ENCODE measurements at places on chromosomes 16 and 17.

DNA sequence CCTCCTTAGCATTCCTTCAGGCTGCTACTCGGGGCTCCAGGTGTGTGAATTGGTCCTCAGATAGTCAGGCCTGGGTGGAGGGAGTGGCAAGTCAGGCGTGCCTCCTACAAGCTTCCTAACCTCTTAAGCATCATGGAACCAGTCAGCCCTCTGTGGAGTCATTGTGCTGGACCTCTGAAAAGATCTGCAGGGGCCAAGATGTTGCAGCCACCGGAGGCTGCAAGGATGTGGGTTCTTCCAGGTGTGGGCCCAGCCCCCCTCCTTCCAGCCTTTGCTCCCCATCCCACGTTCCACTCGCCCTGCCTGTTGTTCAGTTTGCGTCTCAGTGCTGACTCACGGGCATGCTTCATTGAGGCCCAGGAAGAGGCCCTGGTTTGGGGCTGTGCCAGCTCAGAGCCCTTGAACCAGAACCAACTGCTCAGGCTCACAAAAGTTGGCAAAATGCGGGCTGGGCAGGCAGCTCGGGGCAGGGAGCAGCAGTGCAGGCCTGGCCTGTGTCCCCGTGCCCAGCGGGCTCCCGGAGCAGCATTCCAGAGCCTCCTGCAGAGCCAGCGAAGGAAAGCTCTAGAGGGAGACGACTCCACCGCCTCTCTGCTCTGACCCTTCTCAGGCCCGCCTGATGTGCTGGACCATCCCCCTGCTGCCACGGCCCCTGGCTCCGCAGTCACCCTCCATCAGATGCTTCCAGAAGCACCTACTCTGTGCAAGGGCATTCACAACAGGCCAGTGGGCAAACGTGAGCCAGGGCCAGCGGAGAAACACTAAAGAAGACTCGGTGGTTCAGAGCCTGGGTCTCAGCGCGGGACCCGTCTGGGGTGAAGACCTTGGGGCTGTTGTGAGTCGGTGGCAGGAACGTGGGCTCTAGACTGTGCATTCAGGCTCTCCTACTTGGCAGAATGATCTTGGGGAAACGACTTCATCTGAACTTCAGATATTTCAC, 7.5 kb downstream of the LDHD start:
- DNase-seq, result peak; percentile 57

DNA sequence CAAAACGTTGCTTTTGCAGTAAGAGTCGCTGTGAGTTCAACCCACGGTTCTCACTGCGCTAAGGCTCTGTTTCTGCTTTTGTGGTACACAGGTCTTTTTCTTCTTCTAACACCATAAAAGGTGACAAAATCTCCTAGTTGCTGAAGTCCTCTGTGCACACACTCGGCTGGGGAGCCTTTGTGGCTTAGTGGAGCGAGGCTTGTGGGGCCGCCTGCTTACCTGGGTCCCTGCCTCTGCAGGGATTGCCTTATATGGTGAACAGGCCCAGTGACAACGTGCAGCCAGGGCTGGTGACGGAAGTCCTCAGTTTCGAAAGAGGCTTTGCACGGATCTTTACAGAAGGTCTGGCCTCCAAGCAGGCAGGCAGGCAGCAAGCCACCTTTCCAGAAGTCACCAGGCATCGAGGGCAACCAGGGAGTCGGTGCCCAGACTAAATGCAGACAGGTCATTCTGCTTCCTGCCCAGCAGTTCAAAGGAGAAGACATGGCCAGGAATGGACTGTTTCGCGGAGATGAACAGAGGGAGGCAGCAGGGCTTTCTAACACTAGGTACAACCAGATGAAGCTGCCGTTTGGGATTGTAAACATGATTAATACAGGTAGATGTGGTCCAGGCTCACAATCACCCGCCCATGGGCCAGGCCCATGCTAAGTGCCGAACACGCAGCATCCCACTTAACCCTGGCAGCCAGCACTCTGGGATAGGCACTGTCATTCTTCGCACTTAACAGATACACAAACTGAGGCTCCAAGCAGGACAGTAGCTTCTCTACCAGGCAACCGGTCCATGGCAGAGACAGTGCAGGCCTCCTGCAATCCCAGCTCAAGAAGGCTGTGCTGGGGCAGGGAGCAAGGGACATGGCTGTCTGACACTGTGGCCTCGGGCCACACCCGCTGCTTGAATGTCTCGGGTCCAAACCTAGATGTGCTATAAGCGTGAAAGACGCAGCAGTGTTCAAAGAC, 10.7 kb upstream of the MEAK7 start:
- no peak for DNase-seq

DNA sequence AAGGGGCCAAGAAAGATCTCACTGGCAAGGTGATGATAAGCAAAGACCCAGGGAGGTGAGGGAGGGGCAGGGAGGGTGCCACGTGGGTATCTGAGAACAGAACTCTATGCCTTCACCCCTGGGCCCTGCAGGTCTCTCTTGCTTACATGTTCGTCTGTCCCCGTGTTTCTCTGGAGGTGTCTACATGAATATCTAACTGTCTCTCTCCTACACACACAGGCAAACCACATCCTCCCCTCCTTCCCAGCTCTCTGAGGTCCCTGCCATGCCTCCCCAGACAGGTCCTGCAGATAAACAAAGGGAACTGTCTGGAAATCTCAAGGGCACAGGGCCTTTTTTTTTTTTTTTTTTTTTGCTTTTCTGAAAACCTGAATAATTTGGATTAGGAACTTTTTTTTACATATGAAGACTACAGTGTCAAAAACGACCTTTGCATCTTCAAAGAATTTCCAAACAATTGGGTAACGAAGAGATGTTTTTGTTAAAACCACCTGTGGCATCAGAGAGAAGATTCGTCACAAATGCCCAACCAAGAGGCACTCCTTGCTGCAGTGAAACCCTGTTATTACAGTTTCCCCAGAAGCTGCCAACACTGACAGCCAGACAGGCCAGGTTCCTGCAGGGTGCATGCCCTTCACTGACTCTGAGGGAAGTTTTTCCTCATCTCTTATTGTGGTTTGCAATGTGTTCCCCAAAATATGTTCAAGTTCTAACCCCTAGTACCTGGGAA, 17.8 kb downstream of the PLLP start:
- no peak for DNase-seq

- DNase-seq, result no peak
Measured at GRCh38 chr17:49646391-49647255, 31.3 kb downstream of the SPOP start.

- DNase-seq, result peak; percentile 45
Measured at GRCh38 chr16:539901-540530, 12.5 kb downstream of the CAPN15 start.

GRCh38 chr16:31507617-31507928, 618 bp downstream of the RUSF1 start:
- no peak for DNase-seq

- DNase-seq, result no peak
Measured at GRCh38 chr17:15660077-15660476, 24.0 kb downstream of the TRIM16 start.

DNA sequence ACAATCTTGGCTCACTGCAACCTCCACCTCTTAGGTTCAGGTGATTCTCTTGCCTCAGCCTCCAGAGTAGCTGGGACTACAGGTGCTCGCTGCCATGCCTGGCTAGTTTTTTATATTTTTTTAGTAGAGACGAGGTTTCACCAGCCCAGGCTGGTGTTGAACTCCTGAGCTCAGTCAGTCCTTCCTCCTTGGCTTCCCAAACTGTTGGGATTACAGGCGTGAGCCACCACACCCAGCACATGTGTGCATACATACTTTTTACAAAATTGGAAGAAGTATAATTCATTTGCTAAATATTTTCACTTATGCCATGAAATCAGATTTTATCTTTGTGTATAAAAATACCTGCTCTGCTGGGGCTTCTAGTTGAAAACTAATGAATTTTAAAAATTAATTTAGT, 13.2 kb downstream of the BPTF start:
- no peak for DNase-seq

GRCh38 chr17:57033296-57033695, 51.8 kb upstream of the AKAP1 start:
- DNase-seq, result peak; percentile 62

- DNase-seq, result no peak
Measured at GRCh38 chr17:76679239-76679638, 31.5 kb downstream of the MXRA7 start.

- no peak for DNase-seq
Measured at GRCh38 chr17:50691550-50692447, 15.9 kb downstream of the ANKRD40 start.
